Activated naive CD8-positive, alpha-beta T cell treated with anti-CD3 and anti-CD28 coated beads, Interleukin-2, amount 10 ng/mL, durations not matched to agents 7 days and 5 days (primary cell): ENCODE measurements at places on chromosomes 3 and 15. TPM values are rescaled to one million over a fixed set of nuclear protein-coding genes. Genes with fewer than 3 reads are reported as not detected.

DNA sequence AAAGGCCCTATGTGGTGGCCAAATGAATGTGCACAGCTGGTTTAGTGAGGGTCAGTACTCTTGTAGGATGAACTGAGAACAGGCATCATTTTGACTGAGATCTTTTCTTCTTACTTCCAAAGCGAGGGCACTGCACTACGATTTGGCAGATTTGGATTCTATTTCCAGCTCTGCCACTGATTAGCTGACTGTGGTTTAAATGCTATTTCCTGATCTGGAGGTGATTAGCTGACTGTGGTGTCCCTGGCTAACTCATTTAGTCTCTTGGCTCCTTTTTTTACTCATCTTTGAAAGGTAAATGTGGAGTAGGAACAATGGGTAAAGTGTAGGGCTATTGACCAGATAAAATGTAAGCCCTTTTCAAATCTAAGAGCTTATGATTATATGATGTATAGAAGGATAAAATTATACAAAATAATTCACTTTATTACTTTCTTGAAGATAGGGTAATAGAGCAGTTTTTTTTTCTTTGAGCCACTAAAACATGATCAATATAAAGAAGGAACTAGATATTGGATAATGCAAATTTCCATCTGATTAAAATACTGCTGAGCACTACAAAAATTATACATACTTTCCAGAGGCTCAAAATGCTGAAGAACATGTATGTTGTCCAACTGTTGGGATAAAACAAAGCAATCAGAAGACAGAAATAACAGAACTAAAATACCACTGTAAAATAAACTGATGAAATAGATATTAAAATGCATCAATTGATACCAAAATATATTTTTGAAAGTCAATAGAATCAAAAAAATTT is 39.7 kb upstream of the PLOD2 start:
- no peak for DNase-seq

GRCh38 chr3:28743831-28744230 is 395.2 kb upstream of the AZI2 start:
- no peak for DNase-seq

DNA sequence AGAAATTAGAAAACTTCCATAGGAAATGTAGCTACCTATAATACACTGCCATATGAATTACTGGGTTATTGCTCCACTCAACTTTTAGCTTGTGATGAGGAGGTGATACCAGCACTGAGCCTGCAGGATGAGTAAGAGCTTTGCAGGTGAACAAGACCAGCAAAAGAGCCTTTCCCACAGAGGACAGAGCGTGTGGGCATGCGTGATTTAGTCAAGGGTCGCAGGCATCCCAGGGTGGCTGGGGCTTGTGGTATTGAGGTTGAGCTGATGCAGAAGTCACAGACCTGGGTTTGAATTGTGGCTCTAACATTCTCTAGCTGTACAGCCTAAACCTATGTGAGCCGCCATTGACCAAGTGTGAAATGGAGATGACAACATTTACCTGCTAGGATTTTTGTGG is 5.6 kb downstream of the NRROS start:
- DNase-seq: no peak

DNA sequence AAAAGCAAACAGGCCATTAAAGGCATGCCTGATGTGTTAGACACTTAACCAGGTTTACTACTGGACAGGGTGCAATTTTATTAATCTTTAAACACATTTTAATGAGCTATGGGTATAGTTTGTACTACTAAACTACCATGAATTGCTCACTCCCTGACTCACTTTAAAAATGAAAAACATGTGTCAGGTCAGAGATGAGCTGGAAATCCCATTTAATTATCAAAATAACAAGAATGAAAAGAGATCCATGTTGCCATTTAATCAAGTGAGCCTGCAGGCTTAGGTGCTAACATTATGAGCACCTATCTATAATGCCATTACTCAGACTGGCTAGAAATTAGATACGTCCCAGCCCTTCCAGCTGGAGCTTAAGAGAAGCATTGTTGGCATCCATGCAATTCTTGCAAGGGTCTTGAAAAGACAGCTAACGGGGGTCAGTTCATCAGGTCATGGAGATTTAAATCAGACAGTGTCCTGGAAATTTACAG is 224.4 kb downstream of the THRB start:
- no peak for DNase-seq

DNA sequence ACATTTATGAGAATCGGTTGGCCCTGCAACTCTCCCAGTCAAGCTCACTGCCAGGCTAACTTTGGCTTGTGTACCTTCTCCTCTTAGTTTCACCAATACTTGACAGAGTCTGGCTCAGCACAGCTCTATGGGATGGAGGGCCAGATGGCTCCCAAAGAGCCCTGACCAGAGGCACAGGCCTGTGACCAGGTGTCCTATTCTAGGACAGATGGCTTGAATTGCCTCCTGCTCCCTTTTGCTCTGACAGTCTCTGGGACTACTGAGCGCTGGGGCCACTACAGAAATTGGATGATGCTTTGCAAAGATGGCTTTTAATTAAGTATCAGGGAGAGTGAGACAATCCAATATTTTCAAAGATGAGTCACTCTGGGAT is 10.3 kb upstream of the ARID3B start:
- DNase-seq: no peak

GRCh38 chr3:79187426-79187825 is 580.4 kb downstream of the ROBO1 start:
- DNase-seq: no peak

- DNase-seq: no peak
These were observed 2.8 kb upstream of the CAND2 start for GRCh38 chr3:12793701-12794100.

GRCh38 chr15:79919749-79920511 is 23.1 kb upstream of the MTHFS start:
- no peak for DNase-seq

DNA sequence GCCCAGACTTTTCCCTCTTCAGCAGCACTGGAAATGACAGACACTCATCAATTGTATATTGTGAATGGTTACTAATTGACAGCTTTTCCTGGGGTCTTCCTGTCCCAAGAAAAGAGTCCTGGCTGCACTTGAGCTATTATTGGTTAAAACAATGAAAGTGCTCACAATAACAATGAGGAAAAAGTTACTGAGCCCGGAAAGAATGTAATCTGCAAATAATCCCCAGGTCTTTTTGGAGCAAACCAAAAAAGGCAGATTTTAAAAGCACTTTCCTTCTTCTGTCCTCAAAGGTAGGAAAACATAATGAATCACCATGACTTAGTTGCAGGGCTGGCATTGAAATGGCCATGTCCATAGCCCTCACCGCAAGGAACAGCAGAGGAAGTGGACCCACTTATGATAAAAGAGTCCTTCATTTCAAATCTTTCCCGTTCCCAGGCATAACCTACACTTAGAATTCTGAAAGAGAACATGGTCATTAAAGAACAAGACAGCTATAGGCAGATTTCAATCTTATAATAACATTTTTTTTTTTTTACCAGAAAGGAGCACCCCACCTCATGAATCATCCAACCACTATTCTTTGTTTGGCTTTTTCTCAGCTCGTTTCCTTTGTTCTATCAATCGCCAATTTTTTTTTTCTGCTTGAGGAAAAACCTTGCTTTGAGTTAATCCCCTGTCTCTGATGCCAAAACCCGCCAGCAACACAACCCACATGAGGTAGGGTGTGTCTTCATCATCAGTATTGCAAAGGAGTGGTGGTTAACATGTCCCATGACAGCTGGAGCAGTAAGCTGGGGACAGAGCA is 35.5 kb upstream of the ATP1B3 start:
- DNase-seq: no peak

- peak; percentile 9 for DNase-seq
These were observed 1.6 kb upstream of the WDR82 start for GRCh38 chr3:52280050-52280461.

GRCh38 chr3:70064194-70064779 is 64.8 kb downstream of the SAMMSON start:
- DNase-seq: no peak

GRCh38 chr3:126516152-126516935 is 1.2 kb downstream of the UROC1 start:
- DNase-seq: no peak

GRCh38 chr3:42102571-42102970 is 11.4 kb downstream of the TRAK1 start:
- DNase-seq: peak; percentile 20

DNA sequence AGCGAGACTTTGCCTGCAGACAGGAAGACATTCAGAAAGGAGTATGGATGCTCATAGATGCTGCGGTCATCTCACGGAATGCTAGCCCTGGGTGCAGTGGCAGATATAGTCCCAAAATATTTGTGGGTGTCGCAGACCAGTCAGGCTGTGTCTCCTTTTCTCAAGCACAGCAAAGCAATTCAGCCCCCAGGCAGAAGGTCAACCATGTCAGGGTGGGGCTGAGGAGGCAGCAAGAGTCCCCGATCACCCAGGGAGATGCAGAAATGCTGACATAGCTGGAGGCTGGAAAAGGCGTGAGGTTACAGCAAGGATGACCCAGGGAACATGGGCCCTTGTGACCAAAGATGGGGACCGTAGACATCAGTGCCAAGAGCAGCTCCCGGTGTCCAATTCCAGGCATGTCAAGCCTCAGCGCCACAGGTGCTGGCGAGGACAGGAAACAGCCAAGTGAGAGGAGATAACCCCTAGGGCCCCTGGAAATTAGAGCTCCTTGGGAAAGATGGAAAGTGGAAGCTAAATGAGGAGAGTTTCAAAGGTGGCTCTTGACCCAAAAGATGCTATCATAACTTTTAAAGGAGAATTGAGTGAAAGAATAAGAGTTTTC is 81.2 kb upstream of the ABHD17C start:
- DNase-seq: no peak

GRCh38 chr3:128366136-128366535 is 100.6 kb downstream of the DNAJB8 start:
- DNase-seq: no peak

GRCh38 chr15:58420579-58421043 is 11.2 kb upstream of the LIPC start:
- DNase-seq: no peak

- no peak for DNase-seq
These were observed 871.2 kb downstream of the TUSC7 start for GRCh38 chr3:117580806-117581205.

DNA sequence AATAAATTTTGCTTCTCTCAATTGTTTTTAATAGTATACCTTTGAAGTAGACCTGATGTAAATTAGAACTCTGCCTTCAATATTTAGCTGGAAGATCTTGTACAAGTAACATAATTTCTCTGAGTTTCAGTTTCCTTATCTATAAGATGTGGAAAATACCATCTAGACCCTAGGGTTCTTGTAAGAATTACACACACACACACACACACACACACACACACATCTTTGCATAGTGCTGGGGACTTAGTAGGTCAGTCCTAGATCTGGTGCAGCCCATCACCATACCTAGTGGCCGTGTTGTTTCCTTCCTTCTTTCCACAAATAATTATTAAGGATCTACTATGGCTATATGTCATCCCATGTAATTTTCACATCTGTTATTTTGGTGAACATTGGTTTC is 11.0 kb downstream of the TRAT1 start:
- no peak for DNase-seq

The RAB5A gene
- 63.6 TPM for total RNA-seq

The WNT7A gene
- total RNA-seq: 1.5 TPM

The UPK1B gene
- not detected for total RNA-seq

The STXBP5L gene
- total RNA-seq: not detected

The ZNF662 gene
- 2.5 TPM for total RNA-seq

The IMPG2 gene
- total RNA-seq: 0.62 TPM

The ARRDC4 gene
- total RNA-seq: 0.94 TPM

The NOX5 gene
- total RNA-seq: 0.06 TPM
